ENCODE measurements at places on chromosomes 1 and 21. TPM values are rescaled to one million over a fixed set of nuclear protein-coding genes. Genes with fewer than 3 reads are reported as not detected.

DNA sequence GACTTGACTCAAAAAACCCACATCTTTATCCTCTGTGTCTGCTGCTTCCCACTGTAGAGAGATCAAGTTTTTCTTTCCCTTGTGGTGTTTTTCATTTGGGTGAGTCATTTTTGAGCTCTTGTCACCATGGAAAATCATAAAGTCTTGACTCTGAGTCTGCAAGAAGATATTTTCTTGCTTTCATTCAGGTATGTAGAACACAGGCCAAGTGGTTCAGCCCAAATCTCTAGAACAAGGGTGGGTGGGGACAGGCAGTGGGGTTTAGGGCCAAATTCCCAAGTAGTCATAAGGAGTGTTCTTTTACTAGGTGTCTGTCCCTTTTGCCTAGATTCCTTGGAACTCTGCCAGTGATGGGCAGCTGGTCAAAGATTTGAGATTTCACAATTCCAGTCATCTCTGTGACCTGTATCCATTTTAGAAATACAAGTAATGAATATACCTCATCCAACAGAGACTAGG is 21.5 kb upstream of the ARHGAP29 start:
- no peak for DNase-seq

DNA sequence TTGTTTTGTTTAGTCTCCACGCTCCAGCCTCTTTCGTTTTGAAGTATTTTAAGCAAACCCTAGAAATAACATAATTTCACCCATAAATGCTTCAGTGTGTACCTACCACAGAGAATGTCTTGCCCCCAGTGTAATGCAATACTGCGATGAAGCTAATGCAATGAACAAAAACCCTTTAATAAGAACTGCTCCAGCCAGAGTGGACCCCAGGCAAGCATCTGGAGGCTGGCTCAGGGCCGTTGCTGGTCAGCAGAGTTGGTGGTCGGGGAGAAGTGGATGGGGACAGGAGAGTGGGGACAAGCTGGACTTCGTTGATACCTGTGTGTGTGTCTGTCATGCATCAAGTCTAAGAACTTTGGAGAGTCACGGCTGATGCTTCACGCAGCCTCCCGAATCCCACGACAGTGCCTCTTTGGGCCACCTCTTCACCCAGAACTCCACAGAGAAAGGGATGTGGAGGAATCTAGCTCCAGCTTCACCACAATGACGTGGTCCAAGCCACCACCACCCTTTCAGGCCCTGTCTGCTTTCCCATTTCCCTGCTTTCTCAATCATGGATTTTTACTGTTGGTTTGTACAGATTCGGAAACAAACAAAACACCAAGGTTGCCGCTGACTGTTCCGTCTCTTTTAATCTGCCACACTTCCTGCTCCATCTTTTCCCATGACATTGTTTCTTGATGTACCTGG is 108.6 kb upstream of the ERRFI1 start:
- DNase-seq, result no peak

DNA sequence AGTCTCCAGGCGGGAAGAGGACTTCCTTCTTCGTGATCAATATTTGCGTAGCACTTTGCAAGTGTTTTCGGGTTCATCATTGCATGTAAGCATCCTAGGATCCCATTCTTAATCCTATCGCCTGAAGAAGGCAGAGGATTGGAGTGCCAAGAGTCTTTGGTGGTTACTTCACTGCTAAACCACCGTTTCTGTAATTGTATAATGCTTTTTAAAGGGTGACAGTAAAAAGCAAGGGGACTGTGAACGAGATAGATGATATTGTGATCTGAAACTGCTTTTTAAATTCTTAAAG is 345 bp upstream of the ALDH9A1 start:
- no peak for DNase-seq

DNA sequence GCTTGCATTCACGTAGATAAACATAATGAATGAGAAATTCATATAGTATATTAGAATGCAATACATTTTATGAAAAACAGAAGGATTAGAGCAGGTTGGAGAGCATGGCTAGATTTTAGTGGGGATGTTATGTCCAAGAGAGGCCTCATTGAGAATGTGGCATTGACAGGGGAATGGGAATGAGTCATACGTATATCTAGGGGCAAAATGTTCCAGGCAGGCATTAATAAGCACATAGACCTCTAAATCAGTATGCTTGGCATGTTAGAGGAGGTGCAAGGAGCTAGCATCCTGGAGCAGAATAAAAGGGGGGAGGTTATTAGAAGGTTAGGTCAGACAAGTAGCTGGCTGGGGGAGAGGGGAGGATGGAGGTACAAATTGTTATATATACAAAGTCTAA is 93.0 kb downstream of the USH2A start:
- no peak for DNase-seq

DNA sequence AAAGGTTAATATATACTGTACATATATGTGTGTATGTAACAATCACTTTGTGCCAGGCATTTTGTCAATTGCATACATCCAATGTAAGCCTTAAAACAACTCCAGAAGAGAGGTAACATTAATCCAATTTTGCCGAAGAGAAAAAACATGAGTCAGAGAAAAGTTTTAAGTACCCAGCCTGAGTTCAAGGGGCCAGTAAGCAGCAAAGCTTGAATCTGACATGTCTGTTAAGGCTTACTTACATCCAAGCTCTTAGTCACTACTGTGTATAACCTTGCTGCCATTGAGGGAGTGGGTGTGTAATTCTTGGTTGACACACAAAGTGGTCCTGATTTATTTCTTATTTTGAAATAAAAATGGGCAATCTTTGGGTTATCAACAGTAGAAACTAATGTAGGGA is 360.4 kb upstream of the LYPLAL1 start:
- no peak for DNase-seq

- DNase-seq, result no peak
Observed at GRCh38 chr1:41109310-41110197, 88.0 kb upstream of the SLFNL1 start.

SKI gene
- total RNA-seq, result 25.3 TPM

SDC3 gene
- total RNA-seq, result under 0.01 TPM

STK40 gene
- total RNA-seq, result 32.0 TPM

ELAVL4 gene
- total RNA-seq, result 0.27 TPM

VHLL gene
- not detected for total RNA-seq

NHLH1 gene
- not detected for total RNA-seq
